ENCODE measurements at places on chromosomes 7 and 10.

DNA sequence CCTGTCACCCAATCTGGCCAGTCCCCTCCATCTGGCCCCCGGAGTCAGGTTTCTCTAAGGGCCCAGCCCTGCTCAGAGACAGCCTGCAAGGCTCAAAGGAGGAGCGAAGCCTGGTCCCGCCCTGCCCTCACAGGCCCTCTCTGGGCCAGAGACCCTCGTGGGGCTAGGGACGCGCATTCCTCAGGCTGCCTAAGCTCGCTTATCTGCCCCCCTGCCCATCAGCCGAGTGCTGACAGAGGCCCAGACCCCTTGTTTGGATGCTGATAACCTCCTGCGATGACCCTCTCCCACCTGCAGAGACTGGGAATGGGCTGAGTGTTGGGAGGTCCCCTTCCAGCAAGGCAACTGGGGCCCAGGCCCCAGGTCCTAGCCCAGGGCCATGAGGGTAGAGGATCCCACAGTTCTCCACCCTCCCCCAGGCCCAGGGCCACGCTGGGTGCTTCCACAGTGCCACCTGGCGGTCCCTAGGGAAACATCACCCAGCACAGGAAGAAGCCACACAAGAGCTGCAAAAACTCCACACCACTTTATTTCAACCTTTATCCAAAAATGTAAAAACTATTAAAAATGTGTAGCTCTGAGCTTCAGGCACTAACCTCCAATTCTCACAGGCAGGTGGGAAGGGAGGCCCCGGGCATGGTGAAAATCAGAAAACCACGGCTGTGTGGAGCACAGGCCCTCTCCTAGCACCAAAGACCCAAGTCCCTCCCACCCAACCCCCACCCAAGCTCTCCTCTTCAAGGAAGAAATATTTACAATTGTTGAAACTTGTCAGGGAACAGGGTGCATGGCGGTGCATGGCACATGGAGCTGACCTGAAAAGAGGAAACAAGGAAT lies 2.2 kb downstream of the NPM3 start:
- peak; percentile 24 for DNase-seq

GRCh38 chr7:83439026-83439425 lies 209.9 kb downstream of the SEMA3E start:
- DNase-seq: no peak

GRCh38 chr10:29977171-29977570 lies 82.2 kb downstream of the JCAD start:
- DNase-seq: no peak

- DNase-seq: no peak
These were observed 428.8 kb downstream of the SH2D4B start for GRCh38 chr10:80966326-80966986.

GRCh38 chr7:4345004-4345403 lies 337.1 kb upstream of the FOXK1 start:
- DNase-seq: no peak

DNA sequence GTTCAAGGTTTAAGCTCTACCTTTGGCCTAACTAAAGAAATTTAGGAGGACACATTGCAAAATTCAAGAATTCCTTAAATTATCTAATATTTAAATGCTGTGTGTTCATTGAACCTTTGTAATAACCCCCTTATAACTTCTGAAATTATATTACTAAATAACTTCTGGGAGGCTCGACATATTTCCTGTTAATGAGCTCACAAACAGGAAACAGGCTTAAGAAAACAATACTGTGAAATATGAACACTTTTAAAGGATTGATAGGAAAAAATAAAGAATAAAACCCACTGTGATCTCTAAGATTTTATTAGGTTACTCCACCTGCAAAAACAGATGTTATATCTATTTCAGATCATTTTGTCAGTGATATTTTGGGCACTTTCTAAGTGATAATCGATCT lies 74.1 kb downstream of the FOXP2 start:
- DNase-seq: no peak

DNA sequence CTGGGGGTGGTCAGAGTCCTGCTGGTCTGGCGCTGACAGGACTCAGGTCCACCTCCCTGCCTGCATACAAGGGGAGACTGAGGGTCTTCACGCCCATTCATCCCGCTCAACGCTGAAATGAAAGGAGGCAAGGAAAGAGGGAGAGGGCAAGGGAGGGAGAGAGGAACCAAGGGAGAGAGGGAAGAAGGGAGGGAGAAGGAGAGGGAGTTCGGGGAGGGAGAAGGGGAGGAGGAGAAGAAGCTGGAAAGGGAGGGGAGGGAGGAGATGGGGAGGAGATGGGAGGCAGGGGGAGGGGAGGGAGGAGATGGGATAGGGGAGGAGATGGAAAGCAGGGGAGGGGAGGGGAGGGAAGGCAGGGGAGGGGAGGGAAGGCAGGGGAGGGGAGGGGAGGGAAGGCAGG lies 69.4 kb upstream of the INPP5A start:
- DNase-seq: no peak

GRCh38 chr7:26090927-26091519 lies 61.0 kb upstream of the NFE2L3 start:
- DNase-seq: no peak

DNA sequence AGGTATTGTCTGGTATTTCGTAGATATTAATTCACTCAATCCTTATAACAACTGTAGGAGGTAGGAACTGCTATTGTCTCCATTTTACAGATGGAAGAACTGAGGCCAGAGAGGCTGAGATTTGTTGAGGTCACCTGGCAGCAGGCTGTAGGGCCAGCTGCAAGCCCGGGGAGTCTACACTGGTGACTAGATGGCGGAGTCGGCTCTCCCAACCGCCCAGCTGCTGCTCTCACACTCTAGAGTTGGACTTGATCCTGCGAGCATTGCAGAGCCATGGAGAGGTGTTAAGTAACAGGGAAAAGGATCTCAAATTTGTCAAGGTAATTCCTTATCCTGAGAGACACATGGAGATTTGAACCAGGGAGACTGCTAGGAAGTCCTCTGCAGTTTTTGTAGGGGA lies 124.1 kb downstream of the CAMK1D start:
- no peak for DNase-seq

DNA sequence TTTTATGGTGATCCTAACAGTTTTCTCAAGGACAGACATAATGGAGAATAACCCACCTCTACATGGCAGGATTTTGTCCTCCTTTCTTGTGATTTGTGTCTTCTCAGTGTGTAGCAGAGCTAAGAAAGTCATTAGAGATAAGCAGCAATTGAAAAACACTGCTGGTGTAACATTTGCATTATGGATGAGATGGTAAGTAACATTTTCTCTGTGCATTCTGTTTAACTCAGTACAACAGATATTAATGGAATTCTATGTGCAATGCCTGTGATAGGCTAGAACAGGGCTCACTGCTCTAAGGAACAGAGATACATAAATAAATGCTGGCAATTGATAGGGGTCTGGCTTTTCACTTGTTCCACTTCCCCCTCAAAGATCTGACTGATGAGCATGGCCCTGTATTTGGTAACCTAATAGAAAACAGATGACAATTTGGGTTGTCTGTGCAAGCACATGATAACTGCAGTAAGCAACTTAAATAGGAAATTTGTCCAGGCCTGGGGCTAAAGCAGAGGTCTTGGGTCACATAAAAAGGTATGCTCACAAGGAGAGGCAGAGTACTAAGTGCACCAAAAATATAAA lies 560.3 kb upstream of the POM121L12 start:
- DNase-seq: no peak

DNA sequence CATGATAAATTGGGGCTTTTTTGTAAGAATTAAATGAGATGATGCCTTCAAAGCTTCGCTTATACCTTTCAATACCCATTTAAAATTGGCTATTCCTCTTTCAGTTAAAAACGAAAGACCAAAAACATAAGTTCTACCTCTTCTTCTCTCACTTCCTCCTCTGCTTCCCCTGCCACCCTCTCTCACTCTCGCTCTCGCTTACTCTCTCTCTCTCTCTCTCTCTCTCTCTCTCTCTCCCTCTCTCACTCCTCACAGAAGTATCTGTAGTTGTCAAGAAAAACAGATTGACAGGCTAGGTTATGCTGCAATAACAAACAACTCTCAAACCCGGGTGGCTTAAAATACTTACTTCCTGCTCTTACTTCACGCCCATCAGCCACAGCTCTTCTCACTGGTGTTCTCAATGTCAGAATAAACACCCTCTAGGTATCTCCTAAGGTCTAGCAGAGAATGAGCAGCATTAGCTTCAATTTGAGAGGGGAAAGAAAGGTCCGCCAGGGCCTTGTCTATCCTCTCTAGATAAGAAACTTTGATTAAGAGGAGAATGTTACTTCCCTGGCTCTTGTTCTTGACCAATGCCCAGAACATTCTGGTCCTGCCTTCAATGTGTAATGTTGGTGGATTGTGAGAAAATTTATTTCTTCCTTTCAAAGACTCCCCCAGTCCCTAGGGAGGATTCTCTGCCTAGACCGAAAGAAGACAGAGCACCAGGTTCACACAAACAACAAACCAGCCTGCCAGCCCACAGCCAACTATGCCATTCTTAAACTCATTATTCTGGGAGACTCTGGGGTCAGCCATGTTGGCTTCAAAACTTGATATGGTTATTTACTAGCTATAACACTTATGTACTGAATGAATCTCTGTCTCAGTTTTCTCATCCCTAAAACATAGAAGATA lies 1028.7 kb downstream of the XPNPEP1 start:
- DNase-seq: no peak

GRCh38 chr10:74377476-74377875 lies 226.5 kb downstream of the ADK start:
- no peak for DNase-seq

DNA sequence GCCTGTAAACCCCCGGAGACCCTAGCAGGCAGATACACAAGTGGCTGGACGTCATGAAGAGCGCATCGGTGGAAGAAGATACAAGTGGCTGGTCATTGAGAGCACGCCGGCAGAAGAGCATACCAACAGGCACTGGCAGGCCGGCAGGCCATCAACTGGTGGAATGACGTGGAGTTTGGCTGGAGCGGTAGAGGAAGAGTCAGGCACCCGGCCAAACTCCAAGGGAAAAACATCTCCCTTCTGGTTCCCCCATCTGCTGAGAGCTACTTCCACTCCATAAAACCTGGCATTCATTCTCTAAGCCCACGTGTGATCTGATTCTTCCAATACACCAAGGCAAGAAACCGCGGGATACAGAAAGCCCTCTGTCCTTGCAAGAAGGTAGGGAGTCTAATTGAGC lies 113.4 kb upstream of the NPSR1 start:
- no peak for DNase-seq

GRCh38 chr7:44257618-44258422 lies 57.0 kb downstream of the YKT6 start:
- DNase-seq: peak; percentile 21

DNA sequence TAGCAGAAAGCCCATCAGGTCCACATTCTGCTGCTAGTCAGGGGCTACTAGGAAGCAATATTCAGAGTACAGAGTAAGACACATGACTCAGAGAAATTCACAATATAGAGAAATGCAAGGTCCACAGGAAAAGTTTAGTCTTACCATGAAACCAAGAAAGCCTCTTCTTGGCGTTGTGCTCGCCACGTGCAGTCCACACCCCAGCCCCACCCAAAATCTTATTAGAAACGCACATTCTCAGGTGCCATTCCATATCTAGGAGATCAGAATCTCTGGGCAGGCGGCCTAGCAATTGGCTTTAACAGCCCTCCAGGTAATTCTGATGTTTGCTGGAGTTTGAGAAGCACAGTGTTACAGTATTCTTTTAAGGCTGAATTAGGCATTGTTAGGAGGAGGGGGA lies 15.8 kb upstream of the SAR1A start:
- DNase-seq: no peak

GRCh38 chr7:3836855-3837254 lies 535.8 kb downstream of the SDK1 start:
- DNase-seq: no peak

- DNase-seq: no peak
These were observed 178.1 kb downstream of the PTEN start for GRCh38 chr10:88041243-88042159.

- no peak for DNase-seq
These were observed 13.5 kb downstream of the RPA3 start for GRCh38 chr7:7704867-7705266.

DNA sequence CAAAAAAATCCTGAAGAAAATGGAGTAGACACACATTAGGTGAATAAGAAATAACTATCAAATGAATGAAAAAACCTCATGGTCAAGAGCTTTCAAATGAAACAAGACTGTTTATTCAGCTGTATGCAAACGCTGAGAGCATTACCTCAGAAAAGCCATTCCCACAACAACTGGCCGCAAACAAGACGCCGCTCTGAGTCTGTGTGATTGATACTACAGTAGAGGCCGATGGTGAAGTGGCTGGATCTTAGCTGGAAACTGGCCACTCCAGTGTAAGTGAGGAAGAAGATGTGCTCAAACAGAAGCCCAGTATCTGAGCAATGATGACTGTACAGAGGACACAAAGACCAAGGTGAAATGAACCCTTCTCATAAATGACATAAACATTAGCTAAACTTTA lies 252.4 kb upstream of the GHITM start:
- no peak for DNase-seq

DNA sequence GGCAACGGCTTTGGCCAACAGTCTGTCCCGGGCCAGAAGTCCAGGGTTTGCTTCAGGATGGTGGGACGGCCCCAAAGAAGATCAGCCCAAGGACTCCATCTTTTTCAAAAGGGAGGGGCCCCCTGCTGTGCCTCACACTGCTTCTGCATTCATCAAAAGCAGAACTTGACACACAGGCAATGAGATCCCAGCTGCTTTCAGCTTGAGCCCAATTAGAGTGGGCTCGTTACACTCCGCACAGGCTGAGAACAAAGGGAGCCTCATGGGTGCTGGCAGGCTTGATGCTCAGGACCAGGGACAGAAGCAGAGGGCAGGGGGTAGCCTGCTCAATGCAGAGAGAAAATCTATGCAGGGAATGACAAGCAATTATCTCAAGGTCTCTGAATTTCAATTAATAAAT lies 45.5 kb downstream of the VOPP1 start:
- DNase-seq: peak; percentile 49

DNA sequence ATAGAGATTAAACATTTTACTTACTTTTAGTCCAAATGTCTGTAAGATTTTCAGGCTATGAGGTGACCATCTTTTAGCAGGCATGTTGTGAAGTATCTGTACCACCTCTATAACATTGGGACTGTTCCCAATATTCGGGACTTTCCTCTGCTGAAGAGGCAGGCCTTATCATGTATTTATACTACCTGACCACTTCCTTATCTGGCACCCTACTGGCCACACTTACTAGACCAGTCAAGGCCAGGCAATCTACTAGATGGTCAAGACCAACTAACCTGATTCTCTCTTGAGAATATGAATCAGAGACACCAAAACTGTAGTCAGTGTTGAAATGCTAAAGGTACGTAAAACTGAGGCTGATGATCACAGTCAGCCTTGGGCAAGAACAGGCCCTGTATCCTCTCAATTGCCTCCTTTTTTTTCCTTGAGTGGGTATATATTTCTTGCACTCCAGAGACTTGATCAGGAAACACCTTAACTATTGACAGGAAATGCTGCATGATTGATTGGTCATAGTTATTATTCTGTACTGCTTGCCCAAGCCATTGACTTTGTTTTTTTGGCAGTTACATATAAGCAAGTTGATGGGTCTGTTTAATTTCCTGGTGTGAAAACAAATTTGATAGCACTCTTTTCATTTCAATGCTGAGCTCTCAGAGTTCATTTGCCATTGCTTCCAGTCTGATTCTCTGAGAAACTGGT lies 5.2 kb upstream of the PRKAR2B start:
- DNase-seq: no peak
